ENCODE measurements at places on chromosomes 6 and 20.

- no peak for DNase-seq
Observed at GRCh38 chr20:20666359-20666758, 46.1 kb downstream of the RALGAPA2 start.

GRCh38 chr20:24584078-24584477 is 114.6 kb downstream of the SYNDIG1 start:
- DNase-seq: no peak

- DNase-seq: no peak
Observed at GRCh38 chr6:95318137-95318536, 259.2 kb upstream of the MANEA start.

DNA sequence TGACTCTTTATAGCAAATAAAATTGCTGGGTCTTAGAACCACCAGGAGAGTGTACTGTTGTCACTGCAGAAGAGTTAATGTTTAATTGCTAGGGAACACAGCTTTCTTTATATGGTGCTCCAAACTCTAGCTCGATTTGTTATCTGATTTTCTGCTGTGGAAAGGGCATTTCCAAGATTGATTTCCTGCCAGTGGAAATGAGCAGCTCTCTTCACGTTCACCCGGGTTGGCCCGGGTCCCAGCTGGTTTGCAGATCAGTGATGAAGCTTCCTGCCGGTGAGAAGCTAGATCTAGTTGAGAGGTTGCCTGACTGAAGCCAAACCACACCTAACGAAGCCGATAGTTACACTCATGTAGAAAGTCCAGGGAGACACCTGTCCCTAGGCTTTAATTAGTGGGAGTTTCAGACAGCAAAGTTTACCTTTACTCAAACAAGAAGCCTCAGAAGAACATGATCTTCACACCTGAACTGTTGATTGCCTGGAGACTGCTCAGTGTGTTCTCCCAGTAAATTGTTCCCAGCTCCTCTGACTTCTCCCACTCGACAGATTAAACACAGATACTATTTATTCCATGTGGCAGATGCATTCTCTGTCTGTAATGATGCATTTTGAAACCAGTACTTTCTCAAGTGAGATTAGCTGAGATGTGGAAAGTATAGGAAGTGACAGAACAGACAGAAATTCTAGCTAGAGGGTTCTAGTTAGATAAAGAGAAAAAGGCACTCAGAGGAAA is 27.8 kb downstream of the PAQR8 start:
- DNase-seq: no peak

Data from activated CD4-positive, alpha-beta T cell treated with anti-CD3 and anti-CD28 coated beads for 24 hours (primary cell).